Activated T-cell treated with anti-CD3 and anti-CD28 coated beads for 24 hours (primary cell): ENCODE measurements at places on chromosomes 16 and 17.

DNA sequence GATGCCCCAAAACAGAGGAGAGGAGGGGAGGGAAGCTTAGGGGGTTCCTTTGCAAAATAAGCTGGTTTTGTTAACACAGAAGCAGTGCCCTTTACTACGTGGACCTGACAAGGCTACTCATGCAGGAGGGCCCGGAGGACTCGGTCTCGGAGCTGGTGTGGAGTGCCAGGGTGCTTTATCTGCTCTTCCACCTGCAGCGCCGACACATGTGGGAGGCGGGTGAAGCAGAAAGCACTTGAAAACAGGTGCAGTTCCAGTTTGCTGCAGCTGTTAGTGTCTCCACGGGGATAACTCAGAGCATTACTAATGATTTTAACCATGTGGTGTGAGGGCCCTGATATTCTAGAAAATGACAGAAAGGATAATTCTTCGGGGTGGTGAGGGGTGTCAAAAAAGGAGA lies 35.0 kb upstream of the MNT start:
- no peak for DNase-seq

DNA sequence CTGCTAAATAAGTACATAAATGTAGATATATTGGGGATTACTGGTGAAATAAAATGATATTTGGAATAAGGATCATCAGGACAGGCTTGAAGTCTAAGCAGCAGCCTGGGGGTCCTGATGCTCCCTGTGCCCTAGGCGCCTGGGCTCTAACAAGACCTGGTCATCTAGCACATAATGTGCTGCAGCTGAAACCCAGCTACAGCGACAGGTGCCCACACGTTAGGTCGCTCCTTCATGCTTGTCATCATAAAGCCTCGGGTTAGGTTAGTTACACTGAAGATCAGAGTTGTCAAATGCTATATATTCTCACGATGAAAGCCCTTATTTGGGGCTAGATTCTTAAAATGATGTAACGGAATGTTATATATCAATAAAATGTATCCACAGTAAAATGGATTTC lies 11.5 kb downstream of the NARF start:
- no peak for DNase-seq

DNA sequence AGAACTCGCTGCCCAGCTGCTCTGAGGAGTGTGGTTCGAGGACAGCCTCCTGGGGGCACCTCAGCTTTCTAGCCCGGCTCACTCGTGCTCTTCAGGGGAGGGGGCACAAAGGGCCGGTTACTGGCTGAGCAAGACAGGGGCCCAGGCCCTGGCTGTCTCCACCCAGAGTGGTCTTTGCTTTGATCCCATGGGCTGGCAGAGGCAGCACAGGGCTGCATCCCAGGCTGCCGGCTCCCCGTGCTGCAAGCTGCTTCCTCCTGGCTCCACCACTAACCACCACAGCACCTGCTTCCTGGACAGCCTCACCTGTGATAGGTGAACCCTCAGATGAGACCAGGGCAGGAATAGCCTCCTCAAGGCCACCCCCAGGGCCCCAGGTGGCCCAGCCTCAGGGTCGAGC lies 6.8 kb downstream of the SPPL2C start:
- DNase-seq: no peak

GRCh38 chr16:89320782-89321501 lies 103.4 kb downstream of the ZNF778 start:
- DNase-seq: no peak

GRCh38 chr17:63365366-63366240 lies 80.5 kb downstream of the CYB561 start:
- no peak for DNase-seq

- DNase-seq: no peak
These were observed 12.5 kb downstream of the TFAP4 start for GRCh38 chr16:4260360-4260759.

DNA sequence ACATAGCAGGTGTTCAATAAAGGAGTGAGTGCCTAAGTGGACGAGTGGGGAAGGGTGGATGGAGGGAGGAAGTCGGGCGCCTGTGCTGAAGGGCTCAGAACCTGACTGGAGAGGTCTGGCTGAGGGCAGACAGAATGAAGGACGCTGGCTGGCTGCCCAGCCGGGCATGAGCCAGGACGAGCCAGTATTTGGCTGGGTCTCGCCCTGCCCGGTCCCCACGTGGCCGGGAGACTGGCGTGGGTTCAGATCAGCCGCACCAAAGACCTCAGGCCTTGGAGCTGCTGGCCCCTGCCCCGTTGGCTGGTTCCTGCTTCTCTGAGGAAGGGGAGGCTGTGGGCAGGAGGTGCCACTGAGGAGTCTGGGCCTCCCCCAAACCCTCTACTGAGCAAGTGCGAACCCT lies 79.8 kb downstream of the ENGASE start:
- DNase-seq: no peak

GRCh38 chr17:27555339-27555738 lies 75.6 kb upstream of the LGALS9 start:
- no peak for DNase-seq

DNA sequence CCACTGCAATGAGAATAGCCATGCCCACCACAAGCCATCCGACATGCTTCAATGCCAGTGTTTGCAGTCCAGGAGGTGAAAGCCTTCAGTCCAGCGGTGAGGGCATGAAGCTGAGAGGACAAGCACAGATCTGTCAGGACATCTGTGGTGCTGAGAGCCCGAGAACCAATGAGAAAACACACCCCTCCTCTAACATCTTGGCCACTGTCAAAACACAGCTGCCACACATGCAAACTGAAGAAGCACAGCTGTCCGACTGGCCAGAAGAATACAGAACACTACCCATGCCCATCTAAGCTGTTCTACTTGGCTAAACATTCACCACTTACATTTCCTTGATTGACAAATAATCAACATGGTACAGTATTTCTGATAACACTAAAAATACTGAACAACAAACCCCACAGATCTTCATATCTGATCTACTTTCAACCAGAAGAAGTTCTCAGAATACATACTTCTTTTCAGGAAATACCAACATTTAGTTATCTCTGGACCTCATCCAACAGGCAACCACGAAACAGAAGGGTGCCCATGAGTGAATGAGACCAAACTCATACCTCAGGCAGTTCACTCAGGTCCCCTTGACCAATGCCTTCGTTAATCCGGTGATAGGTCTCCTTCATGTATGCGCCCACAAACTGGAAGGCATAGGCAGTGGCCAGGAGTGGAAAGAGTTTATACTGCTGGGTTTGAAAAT lies 10.2 kb upstream of the FBF1 start:
- DNase-seq: no peak

DNA sequence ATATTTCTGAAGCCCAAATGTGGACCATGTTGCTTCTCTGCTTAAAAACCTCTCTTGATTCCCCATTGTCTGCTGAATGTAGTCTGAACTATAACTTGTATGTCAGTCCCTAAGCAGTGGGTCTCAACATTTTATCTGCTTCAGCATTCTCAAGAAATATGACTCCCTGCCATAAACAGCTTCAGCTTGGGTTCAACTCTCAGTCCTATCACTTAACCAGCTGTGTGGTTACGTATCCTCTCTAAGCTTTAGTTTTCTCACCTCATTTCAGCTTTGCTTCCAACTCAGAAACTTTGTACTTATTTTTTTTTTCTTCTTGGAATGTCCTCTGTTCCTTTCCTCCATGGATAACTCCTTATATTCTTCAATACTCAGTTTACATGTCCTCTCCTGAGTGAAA lies 4.6 kb upstream of the DDX52 start:
- no peak for DNase-seq

DNA sequence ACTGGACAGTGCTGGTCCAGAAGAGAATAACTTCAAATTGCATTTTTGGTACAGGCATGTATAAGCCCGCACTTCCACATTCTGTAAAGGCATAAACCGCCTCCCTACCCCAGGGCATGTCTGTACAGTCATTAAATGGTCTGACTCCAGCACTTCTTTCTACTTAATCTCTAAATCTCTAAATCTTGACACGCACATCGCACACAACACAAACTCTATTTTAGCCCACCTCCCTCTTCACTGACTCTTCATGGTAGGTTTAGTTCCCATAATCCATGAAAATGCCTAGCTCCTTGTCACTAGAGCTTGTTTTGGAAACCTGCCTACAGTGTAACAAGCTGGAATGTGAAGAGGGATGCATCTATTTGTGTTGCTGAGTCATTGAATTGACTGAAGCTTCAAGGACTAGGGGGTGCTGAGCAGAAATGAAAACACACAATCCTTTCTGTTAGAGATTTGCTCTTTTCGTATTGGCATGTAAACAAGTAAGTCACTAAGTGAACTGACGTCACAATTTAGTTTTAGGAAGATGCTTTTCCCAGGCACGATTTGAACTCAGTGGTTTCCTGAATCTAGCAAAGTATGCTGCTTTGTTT lies 1.6 kb upstream of the DUSP14 start:
- no peak for DNase-seq

- DNase-seq: no peak
These were observed 2.2 kb downstream of the TMEM204 start for GRCh38 chr16:1535391-1536291.

DNA sequence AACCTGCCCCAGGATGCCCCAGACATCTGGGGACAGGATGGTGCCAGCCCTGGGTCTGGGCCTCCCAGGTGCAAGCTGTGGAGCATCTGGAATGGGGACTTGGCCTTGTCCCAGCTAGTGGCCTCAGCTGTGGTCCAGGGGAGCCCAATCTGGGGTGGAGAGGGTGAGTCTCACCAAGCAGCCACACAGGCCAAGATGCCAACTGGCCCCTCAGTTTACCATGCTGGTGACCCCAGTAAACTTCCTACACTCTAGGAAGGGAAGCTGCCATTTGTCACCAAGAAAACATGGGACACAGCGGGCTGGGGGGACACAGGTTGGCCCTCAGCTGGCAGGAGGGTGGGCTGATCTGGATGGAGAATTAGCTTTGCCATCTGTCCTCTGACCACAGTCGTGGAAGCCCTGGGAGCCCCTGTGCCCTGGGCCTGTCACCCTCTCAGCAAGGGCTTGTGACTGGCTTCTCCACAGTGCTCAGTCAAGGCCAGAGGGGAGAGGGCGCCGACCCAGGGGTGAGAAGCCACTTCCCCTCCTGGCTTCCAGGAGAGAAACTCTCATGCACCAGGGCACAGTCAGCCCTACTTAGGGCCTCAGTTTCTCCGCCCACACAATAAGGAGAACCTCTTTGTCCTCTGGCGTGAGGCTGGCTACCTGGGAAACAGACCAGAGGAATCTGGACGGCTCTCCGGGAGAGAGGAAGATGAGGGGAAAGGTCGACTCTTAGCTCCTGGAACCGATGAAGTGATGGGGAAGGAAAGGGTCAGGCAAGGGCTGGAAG lies 126.4 kb upstream of the SMURF2 start:
- DNase-seq: no peak

GRCh38 chr17:80970044-80970761 lies 21.4 kb upstream of the CHMP6 start:
- DNase-seq: no peak

GRCh38 chr17:59342681-59343131 lies 11.3 kb downstream of the YPEL2 start:
- DNase-seq: no peak

- no peak for DNase-seq
These were observed 143.6 kb upstream of the NOL11 start for GRCh38 chr17:67573987-67574657.

DNA sequence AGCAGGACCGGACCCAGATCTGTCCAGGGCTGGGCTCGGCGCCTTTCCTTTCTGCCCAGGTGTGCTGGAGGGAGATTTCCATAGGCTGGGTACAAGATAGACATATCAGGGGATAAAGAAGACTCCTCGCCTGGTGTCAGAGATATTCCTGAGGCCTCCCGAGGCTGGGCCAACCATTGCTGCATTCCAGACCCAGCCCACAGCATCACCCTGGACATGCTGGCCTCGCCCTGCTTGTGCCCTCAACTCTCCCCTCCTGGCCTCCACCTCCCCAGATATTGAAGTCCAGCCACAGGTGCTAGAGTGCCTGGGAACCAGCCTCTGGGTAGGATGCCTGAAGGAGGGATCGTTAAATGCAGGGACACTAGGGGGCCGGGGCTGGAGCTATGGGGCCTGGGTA lies 2.1 kb downstream of the CD300LG start:
- no peak for DNase-seq

DNA sequence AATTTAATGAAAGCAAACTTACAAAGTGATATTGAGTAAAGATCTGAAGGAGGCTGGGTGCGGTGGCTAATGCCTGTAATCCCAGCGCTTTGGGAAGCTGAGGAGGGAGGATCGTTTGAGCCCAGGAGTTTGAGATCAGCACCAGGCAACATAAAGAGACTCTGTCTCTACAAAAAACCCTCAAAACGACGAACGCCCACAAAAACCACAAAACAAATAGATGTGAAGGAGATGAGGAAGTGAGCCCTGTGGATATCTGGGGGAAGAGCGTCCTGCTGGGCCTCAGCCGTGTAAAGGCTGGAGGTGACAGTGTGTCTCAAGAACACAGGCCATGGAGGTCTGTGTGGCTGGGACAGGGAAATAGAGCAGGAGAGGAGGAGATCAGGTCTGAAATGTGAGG lies 68.8 kb downstream of the ITFG1 start:
- DNase-seq: no peak

GRCh38 chr17:69451416-69452394 lies 37.2 kb downstream of the MAP2K6 start:
- no peak for DNase-seq

GRCh38 chr17:6108987-6109386 lies 38.8 kb downstream of the WSCD1 start:
- no peak for DNase-seq

DNA sequence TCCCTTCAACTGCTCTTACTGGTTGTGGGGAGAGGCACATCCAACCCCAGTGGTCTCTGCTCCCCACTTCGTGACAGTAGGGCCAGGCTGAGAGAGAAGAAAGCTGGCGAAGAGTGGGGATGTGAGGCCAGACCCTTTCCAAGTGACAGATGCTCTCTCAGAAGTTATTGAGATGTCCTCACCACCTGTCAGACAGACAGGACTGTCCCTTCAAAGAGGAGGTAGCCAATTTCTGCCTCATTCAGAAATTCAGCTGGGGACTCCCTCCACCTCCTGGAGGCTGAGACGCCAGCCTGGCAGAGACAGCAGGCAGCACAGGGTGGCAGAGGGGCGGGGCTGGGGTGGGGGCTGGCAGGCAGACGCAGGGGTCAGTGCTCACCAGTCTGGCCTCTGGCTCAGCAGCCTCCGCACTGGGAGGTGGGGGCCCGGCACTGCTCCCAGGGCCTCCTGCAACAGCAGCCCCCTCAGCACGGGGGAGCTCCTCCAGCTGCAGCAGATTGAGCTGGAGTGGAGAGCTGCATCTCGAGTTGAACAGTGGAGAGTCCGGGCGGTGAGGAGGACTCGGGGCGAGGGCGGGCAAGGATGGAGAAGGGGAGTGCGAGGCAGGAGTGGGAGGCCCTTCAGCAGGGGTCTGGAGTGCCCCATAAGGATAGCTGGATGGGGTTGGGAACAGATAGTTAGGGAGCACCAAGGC lies 9.2 kb downstream of the PER1 start:
- no peak for DNase-seq
